Activated T-cell treated with anti-CD3 and anti-CD28 coated beads, Interleukin-2, amount 50 U/mL, for 48 hours (primary cell): ENCODE measurements at places on chromosomes 13 and 19.

DNA sequence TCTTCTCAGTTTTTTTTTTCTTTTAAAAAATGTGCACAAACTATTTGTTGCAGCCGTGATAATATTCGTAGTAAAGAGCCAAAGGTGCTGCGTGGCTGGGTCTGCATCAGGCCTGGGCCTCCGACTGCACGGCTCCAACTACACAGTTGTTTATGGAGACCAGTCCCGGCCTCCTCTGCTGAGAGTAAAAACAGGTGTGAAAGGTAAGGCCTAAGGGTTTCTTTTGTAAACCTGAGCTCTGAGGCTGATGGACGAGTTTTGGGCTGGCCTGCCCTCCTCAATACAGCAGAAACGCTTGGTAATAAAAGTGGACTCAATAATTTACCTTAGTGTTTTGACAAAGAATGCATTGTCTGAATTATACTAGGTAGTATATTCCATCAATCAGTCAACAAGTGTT is 3.9 kb downstream of the MBNL2 start:
- DNase-seq: no peak

DNA sequence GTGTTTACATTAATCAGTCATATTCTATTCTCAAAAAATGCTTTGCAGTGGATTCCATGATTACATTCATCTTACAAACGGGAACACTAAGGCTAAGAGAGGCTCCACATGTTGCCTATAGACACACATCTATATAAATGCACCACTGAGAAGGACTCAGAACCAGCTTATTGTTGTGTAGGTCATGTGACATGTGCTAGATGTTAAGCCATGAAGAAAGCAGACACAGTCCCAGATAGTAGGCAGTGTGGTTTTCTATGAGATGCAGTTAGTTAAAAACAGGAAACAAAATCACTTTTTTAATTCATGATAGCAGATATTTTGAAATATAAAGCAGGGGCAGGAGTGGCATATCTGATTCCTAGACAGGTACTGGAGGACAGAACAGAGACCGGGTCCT is 10.7 kb downstream of the SIGLEC6 start:
- no peak for DNase-seq

GRCh38 chr19:15588265-15588664 is 26.8 kb upstream of the CYP4F8 start:
- no peak for DNase-seq

DNA sequence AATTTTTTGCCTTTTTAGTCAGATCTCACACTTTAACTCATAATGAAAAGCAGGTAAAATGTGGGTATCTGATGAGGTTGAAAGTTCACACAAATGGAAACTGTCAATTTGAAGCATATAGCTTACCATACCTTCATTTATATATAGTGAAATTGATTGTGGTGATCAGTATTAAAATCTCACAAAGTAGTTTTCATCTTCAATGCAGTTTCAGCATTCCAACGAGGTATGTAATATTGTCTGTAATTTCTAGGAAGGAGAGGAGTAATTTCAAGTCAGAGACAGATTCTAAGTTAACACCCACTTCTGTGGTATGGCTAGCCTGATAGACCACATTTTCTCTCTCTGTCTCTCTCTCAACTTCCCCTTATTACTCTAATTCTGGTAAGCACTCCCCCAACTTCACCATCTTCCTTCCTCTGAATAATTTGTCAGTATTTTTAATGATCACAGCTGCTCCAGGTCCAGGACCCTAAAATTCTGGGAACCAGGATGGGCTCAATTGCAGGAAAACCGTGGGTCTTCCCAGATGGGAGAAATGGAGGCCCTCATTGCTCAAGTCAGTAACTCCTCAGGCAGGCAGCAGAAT is 455.7 kb downstream of the FGF9 start:
- DNase-seq: no peak

DNA sequence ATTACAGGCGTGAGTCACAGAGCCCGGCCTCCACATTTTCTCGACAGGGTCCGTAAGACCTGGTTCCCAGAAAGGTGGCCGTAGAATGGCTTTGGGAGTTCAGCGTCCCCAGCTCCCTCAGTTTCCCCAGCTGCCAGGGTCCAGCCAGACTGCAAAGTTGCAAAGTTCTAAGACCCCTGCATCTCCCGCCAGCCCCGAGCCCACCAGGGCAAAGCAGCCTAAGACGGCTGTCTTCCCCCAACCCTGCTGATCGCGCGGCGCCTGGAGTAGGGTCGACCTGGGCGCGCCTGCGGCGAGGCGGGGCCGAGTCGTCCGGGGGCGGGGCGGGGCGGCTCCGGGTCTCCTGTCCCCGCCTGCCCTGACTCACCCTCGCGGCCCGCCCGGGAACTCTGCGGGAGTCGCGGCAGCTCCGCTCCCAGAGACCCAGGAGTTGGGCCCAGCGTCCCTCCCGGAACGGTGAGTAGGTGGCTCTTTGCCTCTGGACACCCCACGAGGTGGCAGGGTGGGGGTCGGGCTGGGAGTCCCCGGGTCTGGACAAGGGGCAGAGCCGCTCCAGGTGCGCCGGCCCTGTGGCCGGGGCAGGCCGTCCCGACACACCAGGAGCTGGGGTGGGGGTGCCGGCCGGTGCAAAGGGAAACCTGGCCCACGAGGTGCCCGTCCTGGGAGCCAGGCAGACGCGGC is at the start of gene LRRC8E:
Gene LRRC8E, plus strand, starts transcription at position 366 of the 681 bp plus-strand sequence. CDS start 7,094 bp downstream, outside the sequence.
- peak; percentile 58 for DNase-seq

DNA sequence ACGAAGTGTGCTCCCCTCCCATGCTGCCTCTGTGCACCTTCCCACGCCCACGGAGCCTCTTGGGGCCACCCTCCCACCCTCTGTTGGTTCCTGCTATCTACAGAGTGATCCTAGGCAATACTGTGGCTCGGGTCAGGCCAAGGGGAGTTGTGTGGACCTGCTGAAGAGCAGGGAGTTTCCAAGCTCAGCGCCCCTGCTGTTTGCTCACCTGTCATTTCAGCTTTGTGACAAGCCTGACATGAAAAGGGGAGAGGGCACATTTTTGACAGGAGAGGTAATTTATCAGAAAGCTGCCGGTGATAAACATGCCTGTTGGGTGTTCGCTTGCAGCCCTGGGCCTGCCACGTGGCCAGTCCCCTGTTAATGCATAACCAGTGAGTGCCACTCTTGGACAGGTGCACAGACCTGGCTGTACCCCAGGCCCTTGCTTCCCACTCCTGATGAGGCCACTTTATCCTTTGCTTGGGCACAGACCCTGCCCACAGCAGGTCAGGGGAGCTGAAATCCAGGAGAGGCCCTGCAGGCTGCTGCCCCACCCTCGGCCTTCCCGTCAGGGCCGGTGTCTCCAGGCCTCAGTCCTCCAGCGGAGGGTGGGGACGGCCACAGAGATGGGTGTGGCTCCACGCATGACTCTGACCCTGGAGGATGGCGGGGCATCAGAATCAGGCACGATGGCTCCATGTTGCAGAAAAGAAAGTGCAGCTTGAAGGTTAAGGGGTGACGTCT is 201.5 kb upstream of the GPR12 start:
- DNase-seq: no peak

- DNase-seq: no peak
These were observed 256.5 kb downstream of the DCLK1 start for GRCh38 chr13:35874704-35875103.

- DNase-seq: no peak
These were observed 38.9 kb upstream of the SERP2 start for GRCh38 chr13:44334751-44335150.

DNA sequence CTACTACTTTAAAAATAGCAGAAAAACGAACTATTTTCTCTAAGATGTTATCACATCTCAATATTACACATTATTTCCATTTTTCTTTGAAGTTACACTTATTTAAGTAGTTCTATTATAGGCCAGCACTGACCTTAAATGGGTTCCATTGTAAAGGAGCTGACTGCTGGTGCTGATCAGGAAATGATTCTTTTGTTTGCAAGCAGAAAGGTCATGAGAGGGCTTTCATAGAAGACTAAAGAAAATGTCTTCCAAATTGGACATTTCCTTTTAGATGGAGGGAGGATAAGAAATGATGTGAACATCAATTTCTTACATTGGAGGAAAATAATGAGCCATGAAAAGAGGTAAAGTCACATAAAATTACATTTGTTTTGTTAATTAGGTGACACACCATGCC is 96.2 kb downstream of the SUCLA2 start:
- DNase-seq: no peak

- no peak for DNase-seq
These were observed 4.1 kb upstream of the MATK start for GRCh38 chr19:3790209-3790734.

GRCh38 chr19:40283414-40284250 is 1.5 kb downstream of the AKT2 start:
- peak; percentile 22 for DNase-seq

- no peak for DNase-seq
These were observed 135.3 kb upstream of the SLITRK5 start for GRCh38 chr13:87535911-87536310.

- DNase-seq: peak; percentile 93
These were observed 2.1 kb upstream of the HOOK2 start for GRCh38 chr19:12777217-12778016.

GRCh38 chr19:27774337-27774736 is 1438.6 kb downstream of the UQCRFS1 start:
- DNase-seq: peak; percentile 36

GRCh38 chr13:80296638-80297037 is 44.3 kb downstream of the SPRY2 start:
- no peak for DNase-seq

DNA sequence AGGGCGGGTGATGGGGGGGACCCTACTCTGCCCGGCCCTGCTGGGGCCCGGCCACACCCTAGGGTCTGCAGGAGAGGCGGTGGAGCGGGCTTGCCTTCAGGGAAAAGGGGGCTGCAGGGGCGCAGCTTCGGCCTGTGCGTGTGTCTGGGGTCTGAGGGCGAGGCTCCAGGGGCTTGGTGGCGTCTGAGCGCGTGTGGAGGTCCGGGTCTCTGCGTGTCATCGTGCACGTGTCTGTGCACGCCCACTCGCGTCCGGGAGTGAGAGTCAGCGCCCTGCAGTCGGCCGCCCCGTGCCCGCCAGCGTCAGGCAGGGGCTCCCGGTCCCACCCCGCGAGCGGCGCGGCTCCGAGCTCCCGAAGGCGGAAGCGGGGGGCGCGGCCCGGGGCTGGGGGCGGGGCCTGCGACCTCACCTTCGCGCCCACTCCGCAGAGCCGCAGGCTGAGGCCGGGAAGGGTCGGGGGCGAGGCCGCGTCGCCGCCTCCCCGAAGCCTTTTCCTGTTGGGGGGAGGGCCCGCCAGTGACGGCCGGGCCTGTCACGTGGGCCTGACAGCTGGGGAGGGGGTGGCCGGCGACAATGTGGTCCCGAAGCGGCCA is at the start of gene ARHGAP45:
Gene ARHGAP45, plus strand, starts transcription at position 420 of the 593 bp plus-strand sequence. CDS start 239 bp downstream, outside the sequence.
- peak; percentile 89 for DNase-seq

DNA sequence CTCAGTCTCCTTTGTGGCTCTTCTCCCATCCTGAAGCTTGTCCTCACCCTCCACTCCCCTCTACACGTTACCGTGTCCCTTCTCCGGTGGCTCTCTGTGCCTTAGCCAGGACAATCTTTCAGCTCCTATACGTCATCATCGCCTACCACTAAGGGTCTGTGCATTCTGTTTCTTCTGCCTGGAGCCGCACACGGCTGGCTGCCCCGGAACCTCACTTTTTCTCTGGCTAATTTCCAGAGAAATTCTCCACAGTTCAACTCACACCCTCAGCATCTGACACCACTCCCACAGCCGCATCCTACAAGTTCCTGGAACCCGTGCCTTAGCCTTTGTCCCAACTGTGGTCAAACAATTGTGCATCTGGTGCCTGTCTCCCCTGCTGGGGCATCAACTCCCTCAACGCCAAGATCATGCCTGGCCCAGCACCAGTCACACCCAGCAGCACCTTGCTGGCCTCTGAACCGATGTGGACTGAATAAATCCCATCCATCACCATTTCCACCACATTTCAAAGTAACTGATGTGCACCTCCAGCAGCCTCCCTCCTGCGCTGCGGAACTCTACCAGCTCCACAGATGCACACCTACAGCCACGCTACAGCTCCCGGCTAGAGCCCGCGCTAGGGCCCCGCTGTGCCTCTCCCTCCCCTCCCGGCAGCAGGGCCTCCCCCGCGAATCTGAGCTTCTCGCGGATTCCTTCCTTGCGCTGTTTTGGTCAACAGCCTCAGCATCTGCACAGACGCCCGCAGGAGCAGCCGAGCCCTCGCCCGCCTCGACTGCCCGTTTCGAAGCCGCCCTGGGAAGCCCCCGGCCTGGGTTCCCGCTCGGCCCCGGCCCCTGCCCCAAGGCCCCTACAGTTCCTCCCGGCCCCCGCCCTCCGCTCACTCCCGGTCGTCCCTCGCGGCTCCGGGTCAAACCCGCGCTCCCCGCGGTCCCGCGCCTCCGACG is 689 bp downstream of the DCUN1D2 start:
- peak; percentile 64 for DNase-seq

DNA sequence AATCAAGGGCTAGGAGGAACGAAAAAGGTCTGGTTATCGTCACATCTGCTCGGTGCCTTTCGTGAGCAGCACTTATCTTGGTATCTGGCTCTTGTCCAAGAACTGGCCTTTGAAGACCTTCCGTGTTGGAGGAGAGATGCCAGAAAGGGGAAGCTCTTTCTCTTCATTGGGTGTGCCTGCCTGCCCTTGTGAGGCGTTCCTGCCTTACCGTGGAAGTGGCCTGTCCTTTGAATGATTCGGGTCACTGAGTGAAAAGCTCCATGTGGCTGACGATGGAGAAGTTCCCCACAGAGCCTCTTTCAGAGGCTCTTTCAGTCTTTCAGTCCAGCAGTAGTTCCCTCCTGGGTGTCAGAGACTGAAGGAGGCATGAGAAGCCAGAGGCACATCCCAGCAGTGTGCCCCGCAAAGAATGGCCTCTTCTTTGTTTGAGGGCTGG is 121.5 kb upstream of the SLC10A2 start:
- DNase-seq: no peak

GRCh38 chr19:9075064-9075949 is 11.6 kb upstream of the OR1M1 start:
- DNase-seq: no peak

DNA sequence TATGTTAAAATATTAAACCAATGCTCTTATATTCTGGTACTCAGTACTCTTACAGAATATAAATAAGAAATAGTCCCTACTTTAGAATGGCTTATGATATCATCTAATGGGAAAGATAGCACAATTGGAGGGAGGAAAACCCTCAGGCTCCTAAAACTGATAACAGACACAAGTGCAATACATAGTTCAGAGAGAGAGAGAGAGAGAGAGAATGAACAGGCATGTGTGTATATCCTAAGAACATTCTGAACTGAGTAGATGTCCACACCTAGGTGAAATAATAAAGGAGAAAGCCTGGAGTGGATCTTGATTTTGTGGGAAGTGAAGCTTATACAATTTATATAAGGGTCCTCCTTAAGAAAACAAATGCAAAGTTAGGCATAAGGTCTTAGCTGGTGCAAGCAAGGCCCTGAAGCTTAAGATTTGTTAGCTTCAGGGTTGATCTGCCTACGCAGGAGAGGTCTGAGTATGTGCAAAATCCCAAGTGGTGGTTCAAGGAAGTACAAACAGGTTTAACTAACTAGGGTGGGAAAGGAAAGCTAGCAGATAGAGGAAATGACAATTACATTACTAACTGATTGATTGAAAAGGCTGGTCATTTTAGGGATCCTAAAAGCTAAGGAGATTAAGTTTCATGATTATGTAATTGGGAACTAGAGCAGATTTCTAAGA is 53.3 kb downstream of the SOX21 start:
- no peak for DNase-seq

GRCh38 chr19:53195265-53195903 is 2.2 kb upstream of the ZNF665 start:
- DNase-seq: peak; percentile 73

GRCh38 chr13:110409581-110409992 is 102.5 kb downstream of the COL4A2 start:
- DNase-seq: no peak
